Adrenal gland (tissue), 19 donors: ENCODE measurements at places on chromosomes 12 and 14. TPM values are rescaled to one million over a fixed set of nuclear protein-coding genes. Genes with fewer than 3 reads are reported as not detected.

DNA sequence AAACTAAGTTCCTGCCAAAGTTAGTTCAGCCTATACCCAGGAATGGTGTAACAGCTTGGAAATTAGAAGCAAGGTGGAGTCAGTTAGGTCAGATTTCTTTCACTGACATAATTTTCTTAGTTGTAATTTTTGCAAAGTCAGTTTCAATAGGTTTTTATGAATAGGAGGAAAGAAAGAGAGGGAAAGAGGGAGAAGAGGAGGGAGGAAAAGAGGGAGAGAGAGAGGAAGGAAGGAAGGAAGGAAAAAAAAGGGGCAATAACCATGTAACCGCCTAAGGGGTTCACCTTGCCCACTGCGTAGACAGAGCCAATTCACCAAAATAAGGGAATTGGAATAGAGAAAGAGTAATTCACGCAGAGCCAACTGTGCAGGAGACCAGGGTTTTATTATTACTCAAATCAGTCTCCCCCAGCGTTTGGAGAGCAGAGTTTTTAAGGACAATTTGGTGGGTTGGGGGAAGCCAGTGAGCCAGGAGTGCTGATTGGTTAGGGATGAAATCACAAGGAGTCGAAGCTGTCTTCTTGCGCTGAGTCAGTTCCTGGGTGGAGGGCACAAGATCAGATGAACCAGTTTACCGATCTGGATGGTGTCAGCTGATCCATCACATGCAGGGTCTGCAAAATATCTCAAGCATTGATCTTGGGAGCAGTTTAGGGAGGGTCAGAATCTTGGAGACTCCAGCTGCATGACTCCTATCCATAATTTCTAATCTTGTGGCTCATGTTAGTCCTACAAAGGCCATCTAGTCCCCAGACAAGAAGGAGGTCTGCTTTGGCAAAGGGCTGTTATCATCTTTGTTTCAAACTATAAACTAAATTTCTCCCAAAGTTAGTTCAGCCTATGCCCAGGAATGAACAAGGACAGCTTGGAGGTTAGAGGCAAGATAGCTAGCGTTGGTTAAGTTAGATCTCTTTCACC, 126.0 kb upstream of the AMIGO2 start:
- no peak for DNase-seq

- DNase-seq: no peak
Observed at GRCh38 chr12:112941528-112942335, 3.5 kb downstream of the OAS3 start.

The ERBB3 gene
- polyA plus RNA-seq: 1.9 TPM

The TPH2 gene
- polyA plus RNA-seq: not detected

- DNase-seq: no peak
Observed at GRCh38 chr12:106415134-106415533, 57.6 kb downstream of the POLR3B start.

- DNase-seq: no peak
Observed at GRCh38 chr12:72081777-72082176, 143.1 kb downstream of the TPH2 start.

DNA sequence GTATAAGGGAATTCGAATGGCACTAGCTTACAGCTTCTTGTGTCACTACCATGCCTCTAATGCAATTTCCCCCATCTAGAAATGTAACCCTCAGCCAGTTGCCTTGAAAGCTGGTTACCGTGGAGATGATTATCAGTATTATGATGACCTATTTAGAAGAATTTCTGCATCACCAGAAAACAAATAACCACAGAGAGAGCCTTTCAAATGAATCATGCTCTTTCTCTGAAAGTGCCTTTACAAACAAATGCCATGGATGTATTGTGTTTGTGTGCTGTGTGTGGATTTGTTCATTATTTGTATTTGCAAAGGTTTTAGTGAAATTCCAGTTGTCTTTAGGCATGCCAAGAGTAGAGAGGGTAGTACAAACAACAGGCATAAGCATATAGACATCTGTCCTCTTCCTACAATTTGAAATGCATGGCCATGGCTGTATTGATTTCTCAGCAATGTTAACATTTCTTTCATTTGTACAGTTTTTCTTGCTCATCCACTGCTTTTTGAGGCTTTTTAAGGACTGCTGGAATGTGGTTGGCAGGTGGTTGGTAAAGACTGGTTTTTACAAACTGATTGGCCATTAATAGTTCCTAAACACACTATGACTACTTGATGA, 266.5 kb downstream of the PAWR start:
- peak; percentile 61 for DNase-seq

DNA sequence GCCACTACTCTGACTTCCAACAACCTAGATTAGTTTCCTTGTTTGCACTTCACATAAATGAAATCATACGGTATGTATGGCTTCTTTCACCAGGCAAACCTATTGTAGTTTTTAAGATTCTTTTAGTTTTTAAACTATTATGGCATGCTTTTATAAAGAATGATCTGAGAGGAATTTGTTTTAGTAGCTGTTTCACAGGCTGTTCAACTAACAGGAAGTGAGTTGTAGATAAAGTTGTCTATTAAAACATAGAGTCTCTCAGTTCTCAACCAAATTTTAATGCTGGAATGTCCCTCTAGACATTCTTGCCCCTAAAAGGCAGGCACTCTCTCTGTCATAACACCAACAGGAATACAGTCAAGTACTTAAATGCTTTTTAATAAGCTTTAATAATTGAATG, 102.7 kb upstream of the DACT1 start:
- DNase-seq: no peak

GRCh38 chr14:99192028-99192621, 79.9 kb downstream of the BCL11B start:
- DNase-seq: peak; percentile 78

GRCh38 chr14:99440278-99440677, 40.4 kb downstream of the SETD3 start:
- DNase-seq: no peak

The EFS gene
- 49.4 TPM for polyA plus RNA-seq

GRCh38 chr12:3973973-3974644, 100.9 kb upstream of the PARP11 start:
- peak; percentile 35 for DNase-seq

DNA sequence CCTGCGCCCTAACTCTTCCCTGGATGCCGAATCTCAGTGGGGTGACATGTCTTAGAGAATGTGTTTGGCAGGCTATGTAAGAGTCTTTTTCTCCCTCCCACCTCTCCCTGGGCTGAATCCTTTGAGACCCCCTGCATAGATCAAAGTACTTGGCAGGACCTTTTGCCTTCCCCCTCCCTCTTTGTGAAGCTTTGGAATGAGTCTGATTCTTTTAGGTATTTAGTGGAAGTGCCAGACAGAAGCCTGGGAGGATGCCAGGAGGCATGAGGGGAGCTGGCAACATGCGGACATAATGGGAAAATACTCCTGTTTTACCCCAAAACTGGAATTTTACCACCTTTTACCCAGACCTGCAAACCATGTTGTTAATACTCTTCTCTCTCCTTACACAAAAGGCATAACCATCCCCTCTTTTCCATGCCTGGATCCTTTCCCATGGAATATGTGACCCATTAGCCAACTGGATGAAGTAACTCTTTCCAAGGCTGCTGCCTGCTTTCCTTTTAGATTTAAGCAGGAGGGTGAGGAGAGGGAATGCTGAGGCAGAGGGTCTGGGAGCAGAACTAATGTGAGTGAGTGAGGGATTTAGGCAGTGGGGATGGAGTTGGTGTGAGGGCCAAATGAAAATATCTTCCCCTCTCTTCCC, 41.7 kb downstream of the TTLL5 start:
- DNase-seq: no peak

The C1R gene
- polyA plus RNA-seq: 307 TPM

- no peak for DNase-seq
Observed at GRCh38 chr12:72089678-72090077, 151.0 kb downstream of the TPH2 start.

- DNase-seq: no peak
Observed at GRCh38 chr14:92589213-92589852, 75.8 kb downstream of the RIN3 start.

The GLRX5 gene
- polyA plus RNA-seq: 57.6 TPM
